Right hindlimb (tissue), 1 donor: ENCODE measurements at places on chromosomes 7 and 10.

- DNase-seq: no peak
Observed at GRCh38 chr10:21347043-21347784, 178.3 kb downstream of the SKIDA1 start.

- no peak for DNase-seq
Observed at GRCh38 chr10:11687779-11688447, 54.3 kb upstream of the ECHDC3 start.

DNA sequence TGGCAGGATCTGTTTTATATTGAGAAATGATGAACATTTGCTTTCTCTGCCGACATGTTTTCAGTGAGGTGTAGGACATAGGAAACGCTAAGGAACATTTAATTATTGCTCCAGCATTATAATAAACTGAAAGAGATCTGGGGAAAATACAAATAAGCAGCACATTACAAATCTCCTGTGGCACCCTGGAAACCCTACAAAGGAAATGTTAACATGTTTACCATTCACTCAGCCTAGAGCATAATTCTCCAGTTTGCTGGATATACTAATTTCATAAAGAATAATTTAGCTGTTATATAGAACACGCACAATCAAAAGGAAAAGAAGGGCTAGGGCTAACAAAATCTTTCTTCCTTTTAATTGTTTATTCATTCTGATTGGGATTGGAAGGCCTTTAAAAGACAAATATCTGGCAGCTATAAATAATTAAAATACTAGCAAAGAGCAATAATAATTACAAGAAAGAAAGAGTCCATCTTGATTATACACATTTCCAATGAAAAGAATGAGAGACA lies 299.4 kb downstream of the CRPPA start:
- no peak for DNase-seq

DNA sequence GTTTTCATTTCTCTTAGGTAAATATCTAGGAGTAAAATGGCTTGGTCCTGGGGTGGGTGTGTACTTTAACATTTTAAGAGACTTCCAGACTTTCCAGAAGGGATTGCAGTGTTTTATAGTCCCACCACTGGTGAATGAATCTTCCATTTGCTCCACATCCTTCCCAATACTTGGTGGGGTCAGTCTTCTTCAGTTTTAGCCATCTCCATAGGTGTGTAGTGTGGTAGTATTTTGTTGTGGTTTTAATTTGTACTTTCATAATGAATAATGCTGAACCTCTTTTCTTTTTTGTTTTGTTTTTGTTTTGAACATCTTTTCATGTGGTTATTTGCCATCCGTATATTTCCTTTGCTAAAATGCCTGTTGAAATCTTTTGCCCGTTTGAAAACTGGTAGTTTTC lies 86.4 kb downstream of the ANKRD61 start:
- no peak for DNase-seq

DNA sequence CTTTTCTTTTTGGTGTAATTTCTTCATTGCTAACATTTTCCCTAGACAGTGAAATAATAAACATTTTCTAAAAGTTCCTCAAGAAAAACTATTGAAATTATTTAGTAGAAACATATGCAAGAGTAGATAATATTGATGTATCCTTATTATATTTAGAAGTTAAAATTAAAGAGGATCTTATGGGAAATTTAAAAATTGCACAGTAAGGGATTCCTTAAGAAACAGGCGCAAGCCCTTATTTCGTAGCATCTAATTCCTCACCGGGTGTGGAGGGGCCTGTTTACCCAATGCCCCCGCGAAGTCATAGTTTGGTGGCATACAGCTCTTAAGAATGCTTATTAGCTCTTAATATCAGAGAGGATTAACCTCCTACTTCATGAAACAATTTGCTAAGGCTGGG lies 467.1 kb downstream of the DNAJB6 start:
- no peak for DNase-seq

- no peak for DNase-seq
Observed at GRCh38 chr7:149664666-149665065, 108.7 kb downstream of the ZNF467 start.
